Cerebellar nuclear complex (tissue), 1 donor: ENCODE measurements at places on chromosomes 1 and 21.

DNA sequence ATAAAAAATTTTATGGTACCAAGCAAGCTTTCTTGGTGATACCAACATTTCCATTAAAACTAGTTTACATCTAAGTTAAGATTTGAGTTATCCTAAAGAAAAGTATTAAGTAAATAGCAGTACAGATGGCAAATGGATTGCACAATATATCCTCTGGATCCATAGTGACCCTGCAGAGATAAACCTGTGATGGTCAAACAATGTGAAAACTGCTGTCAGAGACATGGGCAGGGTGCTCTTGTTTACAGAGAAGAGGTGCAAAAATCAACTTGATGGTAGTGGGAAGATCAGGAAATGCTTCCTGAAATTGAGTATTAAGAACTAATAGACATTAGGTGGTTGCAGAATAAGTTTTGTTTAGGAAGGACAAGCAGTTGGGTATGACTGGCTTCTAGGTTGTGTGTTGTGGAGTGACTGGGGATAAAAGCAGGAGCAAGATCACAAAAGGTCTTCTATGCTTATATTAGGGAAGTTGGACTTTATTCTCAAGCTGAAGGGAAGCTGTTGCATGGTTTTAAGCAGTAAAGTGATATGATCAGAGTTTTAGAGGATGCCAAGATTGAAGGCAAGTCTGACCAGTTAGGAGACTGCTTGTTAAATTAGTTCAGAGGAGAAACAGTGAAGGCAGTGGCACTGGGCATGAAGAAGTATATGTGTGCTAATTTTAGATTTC lies 9.9 kb downstream of the TTC3 start:
- no peak for DNase-seq

DNA sequence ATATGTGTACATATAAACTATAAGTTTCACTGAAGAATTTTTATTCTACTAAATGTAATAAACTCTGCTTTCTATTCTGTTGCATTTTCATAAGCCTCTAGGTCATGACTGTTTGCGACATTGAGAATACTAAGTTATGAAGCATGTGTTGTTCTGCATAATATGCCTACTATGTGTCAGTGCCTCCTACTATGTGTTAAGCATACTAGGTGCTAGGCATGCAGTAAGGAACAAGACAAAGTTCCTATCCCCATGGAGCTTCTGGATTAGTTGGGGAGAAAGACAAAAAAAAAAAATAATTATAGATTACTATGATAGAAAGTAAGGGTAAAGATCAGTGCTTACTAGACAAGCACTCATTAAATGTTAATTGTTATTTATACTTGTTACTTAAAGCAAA lies 1.3 kb downstream of the SDCCAG8 start:
- no peak for DNase-seq

DNA sequence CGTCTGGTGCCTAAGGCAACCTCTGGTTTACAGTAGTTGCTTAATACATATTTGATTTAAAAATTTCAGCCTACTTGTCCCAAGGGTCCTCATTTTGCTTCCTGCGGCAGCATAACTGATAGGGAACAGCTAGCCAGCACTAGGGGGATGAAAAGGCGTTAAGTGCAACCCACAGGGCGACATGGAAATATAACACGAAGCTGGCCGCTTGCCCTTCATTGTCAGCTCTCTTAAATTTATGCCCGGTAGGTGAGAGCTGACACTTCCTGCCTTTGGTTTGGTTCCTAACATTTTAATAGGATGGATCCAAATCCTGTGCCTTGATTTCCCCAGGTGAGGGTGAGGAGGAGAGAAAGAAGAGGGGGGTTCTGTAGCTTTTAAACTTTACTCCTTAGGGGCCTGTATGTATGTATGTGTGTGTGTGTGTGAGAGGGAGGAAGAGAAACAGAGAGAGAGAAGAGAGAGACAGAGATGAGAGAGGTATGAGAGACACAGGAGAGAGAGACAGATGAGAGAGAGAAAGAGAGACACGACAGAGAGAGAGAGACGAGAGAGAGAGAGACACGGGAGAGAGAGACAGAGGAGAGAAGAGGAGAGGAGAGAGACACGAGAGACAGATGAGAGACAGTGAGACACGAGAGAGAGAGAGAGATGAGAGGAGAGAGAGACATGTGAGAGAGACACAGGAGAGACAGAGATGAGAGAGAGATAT lies 938 bp upstream of the ACTN2 start:
- no peak for DNase-seq

- DNase-seq: no peak
Measured at GRCh38 chr1:8460132-8460544, 142.2 kb downstream of the SLC45A1 start.

- no peak for DNase-seq
Measured at GRCh38 chr1:87588495-87588894, 259.8 kb downstream of the LMO4 start.
